ENCODE measurements at places on chromosomes 6 and 20.

DNA sequence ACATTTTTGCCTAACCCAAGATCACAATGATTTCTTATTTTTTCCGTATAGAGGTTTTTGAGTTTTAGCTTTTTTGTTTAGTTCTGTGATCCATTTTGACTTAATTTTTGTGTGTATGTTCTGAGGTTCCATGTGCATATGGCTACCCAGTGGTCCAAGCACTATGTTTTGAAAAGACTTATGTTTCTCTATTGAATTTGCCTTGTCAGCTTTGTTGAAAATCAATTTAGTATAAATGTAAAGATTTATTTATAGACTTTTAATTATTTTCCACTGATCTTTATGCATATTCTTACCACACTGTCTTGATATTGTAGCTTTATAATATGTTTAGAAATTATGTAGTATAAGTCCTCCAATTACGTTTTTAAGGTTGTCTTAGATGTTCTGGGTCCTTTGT is 10.2 kb downstream of the TM9SF4 start:
- DNase-seq: no peak

GRCh38 chr20:18019068-18019467 is 38.6 kb downstream of the OVOL2 start:
- DNase-seq: no peak

DNA sequence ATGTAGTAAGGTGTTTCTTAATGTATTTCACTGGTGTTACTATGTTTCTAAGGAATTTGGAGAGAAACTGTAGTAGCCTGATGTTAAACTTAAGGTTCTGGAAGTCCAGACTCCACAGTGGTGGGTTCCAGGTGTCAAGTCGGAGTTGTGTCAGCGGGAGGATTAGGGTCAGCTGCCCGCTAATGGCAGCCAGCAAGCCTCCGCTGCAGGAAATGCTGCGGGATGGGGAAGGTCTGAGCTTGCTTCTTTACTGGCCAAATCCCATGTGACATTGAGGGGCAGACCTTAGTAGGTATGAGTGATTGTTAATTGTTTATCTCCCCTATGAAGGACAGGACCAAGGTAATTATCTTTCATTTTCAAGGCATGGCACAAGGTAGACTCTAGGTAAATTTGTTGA is 3.7 kb upstream of the ARID1B start:
- DNase-seq: no peak

GRCh38 chr6:11413117-11413687 is 124.3 kb upstream of the TMEM170B start:
- DNase-seq: no peak

DNA sequence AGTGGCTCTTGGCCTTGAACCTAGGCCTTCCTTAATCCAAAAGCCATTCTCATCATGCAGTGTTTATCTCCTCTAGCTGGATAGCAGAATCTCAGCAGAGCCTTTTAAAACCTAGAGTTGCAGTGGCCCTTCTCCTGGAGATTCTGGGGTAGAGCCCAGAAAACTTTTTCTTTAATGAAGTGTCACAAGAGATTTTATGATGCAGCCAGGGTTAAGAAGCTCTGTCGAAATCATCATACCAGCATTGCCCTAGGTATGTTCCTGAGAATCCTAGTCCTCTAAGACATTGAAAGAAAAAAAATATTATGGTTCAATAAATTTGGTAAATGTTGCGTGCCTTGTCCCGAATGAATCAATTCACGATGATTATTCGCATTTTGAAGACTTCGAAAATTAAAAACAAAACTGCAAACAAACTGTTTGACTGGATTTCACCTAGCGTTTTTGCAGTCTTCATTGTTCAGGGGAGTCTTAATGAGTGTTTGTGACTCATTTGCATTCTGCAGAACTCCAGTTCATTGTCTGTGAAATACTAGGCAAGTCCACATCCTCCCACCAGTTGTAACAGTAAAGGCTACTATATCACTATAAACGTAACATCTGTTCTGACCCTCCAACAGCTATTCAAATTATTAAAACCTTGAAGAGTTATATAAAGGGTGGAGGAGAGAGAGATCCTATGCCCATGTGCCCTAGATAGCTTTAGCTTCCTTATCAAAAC is 198.6 kb downstream of the UST start:
- no peak for DNase-seq

GRCh38 chr6:17172836-17173470 is 71.1 kb downstream of the STMND1 start:
- DNase-seq: no peak

DNA sequence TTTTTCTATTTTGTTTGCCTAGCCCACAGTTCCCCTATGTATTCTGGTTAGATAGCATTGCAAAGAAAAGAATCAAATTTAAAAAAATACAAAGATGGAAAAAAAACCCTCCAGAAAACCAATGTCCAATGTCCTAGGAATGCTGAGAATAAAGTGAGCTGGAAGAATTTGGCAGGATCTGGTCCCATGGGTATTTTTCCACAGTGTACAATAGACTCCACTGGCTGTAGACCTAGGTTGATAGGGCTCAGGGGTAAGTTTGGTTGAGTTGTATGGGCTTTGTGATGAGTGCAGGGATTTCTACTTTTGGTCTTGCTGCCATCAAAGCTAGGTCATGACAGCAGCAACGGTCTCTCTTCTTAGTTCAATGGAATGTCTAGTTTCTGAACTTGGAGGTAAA is 41.5 kb downstream of the SLC22A2 start:
- DNase-seq: no peak

DNA sequence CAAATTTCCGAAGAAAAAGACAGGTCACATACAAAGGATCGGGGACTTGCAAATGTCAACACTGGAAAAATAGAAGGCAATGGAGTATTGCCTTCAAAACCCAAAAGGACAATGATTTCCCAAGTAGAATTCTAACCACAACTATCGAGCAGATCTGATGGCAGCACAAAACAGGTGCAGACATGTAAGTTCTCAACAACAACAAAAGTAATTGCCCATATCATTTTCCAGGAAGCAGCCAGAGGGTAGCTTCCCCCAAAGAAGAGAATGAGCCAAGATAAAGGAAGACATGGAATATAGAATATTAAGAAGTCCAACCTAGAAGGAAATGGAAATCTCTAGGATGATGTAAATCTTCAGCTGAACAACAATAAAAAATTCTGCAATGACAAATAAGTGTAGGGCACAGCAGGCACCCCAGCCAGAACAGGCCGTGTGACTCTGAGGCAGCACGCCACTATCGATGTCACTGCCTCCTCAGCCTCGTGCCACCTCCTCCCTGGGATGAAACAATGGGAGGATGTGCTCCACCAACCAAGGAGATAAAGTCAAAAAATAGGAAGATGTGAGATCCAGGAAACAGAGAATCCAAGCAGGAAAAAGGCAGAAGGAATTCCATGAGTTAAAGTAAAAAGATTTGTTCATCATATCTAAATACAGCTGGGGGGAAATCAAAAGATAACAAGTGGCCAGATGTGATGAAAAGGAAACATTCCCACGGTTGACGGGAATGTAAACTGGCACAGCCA is 34.1 kb downstream of the SERPINB1 start:
- no peak for DNase-seq

DNA sequence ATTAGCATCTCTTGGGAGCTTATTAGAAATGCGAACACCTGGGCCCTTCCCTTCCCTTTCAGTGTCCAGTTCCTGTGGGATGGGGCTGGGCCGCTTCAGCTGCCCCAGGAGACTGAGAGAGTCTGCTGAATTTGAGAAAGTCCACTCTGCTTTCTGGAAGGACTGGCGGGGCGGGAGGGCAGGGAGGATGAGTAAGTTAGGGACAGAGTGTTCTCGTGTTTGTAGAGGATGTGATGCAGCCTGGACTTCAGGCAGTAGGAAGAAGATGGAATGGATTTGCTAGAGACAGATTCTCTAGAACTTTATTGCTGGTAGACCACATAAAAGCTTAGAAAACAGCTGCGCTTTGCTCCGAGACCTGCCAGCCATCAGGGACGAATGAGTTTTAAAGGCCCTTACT is 1.1 kb upstream of the TULP4 start:
- DNase-seq: no peak

DNA sequence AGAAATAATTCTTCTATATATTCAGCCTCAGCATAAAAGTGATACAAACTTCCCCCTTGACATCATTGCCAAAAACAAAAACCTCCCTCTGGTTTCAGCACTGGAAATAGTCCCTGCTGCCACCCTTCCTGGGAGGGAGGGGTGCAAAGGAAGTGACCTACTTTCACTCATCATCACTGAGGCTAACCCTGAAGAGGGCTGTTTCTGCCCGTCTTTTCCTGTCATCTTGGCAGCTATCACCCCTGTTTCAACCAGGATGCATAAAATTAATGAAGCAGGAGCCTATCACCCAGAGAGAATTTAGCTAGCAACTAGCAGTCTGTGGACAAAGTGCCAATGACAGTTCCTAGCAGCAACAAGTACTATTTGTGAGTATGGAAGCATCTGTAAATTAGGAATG is 397.8 kb downstream of the LAMA2 start:
- DNase-seq: no peak

Measured in liver (tissue), 10 donors.